ENCODE measurements at places on chromosomes 13 and 19. TPM values are rescaled to one million over a fixed set of nuclear protein-coding genes. Genes with fewer than 3 reads are reported as not detected.

DNA sequence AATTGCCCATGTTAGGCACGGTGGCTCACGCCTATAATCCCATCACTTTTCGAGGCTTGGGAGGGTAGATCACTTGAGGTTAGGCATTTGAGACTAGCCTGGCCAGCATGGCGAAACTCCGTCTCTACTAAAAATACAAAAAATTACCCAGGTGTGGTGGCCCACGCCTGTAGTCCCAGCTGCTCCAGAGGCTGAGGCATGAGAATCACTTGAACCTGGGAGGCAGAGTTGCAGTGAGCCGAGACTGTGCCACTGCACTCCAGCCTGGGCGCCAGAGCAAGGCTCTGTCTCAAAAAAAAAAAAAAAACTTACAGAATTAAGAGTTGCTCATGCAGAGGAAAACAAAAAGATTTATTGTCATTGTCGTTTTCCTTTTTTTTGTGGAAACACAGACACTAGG lies 3.4 kb upstream of the PSMC4 start:
- no peak for DNase-seq

- no peak for DNase-seq
Measured at GRCh38 chr13:101567841-101568240, 115.4 kb downstream of the ITGBL1 start.

Gene IGSF23
- not detected for total RNA-seq

Gene CHERP
- total RNA-seq, result 3.3 TPM
